Endothelial cell of umbilical vein (primary cell): ENCODE measurements at places on chromosomes 3 and 15. TPM values are rescaled to one million over a fixed set of nuclear protein-coding genes. Genes with fewer than 3 reads are reported as not detected.

The CHRNA7 gene
- 0.51 and 0.70 TPM in 2 replicates for polyA plus RNA-seq

The ZBBX gene
- not detected in 2 replicates for polyA plus RNA-seq

The TMEM207 gene
- not detected in 2 replicates for polyA plus RNA-seq

The CSTA gene
- not detected in 2 replicates for polyA plus RNA-seq

The MEIS2 gene
- 26.2 and 28.4 TPM in 2 replicates for polyA plus RNA-seq

The GATA2 gene
- polyA plus RNA-seq: 28.8 and 35.6 TPM in 2 replicates

The IQCF5 gene
- polyA plus RNA-seq: not detected in 2 replicates

The RBP2 gene
- not detected in 2 replicates for polyA plus RNA-seq

The GXYLT2 gene
- polyA plus RNA-seq: 0.05 and 0.07 TPM in 2 replicates

The SETD2 gene
- 12.3 and 13.7 TPM in 2 replicates for polyA plus RNA-seq

The ZNF80 gene
- not detected in 2 replicates for polyA plus RNA-seq

The PLA1A gene
- 0.07 and 0.14 TPM in 2 replicates for polyA plus RNA-seq

The PIERCE2 gene
- 1.4 and 1.8 TPM in 2 replicates for polyA plus RNA-seq

The LRIG1 gene
- polyA plus RNA-seq: 42.9 and 50.3 TPM in 2 replicates

The CPB1 gene
- not detected in 2 replicates for polyA plus RNA-seq

The KCNAB1 gene
- polyA plus RNA-seq: 0.05 and 0.21 TPM in 2 replicates

The VIPR1 gene
- 4.7 and 5.2 TPM in 2 replicates for polyA plus RNA-seq

The DHFR2 gene
- polyA plus RNA-seq: 0.48 and 0.65 TPM in 2 replicates

The ISLR2 gene
- polyA plus RNA-seq: not detected in 2 replicates

The PLSCR5 gene
- polyA plus RNA-seq: not detected in 2 replicates

The PLSCR4 gene
- 91.7 and 105 TPM in 2 replicates for polyA plus RNA-seq

The SCN11A gene
- polyA plus RNA-seq: 0.05 and 0.06 TPM in 2 replicates

The TPM1 gene
- 518 and 528 TPM in 2 replicates for polyA plus RNA-seq

The CPNE9 gene
- polyA plus RNA-seq: not detected in 2 replicates

The UACA gene
- polyA plus RNA-seq: 167 and 219 TPM in 2 replicates

The CPA3 gene
- 4.6 and 6.4 TPM in 2 replicates for polyA plus RNA-seq

The GPR160 gene
- polyA plus RNA-seq: 0.35 and 0.39 TPM in 2 replicates

The TP63 gene
- not detected in 2 replicates for polyA plus RNA-seq

The GSK3B gene
- 19.2 and 22.1 TPM in 2 replicates for polyA plus RNA-seq

The CCDC32 gene
- polyA plus RNA-seq: 12.0 and 24.0 TPM in 2 replicates

The SNTN gene
- polyA plus RNA-seq: not detected in 2 replicates

The TUSC7 gene
- polyA plus RNA-seq: not detected in 2 replicates

The ANKUB1 gene
- not detected in 2 replicates for polyA plus RNA-seq

The GNB5 gene
- polyA plus RNA-seq: 11.7 and 15.6 TPM in 2 replicates

The NEK4 gene
- 3.6 and 4.4 TPM in 2 replicates for polyA plus RNA-seq

The CCDC13 gene
- polyA plus RNA-seq: 0.24 and 0.36 TPM in 2 replicates

The RTP3 gene
- polyA plus RNA-seq: 0.06 TPM in 1 of 2 replicates, not detected in the other
